HCT116 (cell line): ENCODE measurements at places on chromosomes 1 and 21.

DNA sequence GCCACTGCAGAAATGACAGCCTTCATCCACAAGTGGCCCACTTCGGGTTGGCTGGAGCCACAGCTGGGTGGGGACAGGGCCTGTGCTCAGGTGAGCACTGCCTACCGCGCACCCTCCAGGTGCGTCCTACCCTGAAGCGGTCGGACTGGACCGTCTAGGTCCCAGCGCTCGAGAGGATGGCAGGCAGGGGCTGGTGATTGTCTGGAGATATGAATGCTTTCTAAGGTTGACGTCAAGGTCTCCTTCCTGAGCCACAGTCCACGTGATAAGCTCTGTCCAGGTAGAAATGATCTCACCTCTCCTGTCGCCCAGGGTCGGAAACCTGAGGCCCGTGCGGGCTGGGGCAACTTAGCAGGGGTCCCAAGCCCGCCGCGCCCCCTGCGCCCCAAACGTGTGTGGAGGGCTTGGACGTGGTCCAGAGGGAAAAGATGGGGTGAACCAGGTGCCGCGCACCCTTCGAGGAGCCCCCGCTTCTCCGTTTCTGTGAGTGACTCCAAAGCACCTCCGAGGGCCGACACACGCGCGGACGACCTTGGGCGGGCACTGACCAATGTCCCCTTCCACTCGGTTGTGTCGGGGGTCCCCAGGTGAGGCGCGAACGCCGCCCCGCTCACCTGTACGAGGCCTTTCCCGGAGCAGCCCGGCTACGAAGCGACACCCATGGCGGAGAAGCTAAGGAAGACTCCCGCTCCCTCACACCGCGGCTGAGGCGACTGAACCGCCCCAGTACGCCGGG lies 853 bp upstream of the DOP1B start:
- no peak for DNase-seq
- H3K27ac ChIP-seq = peak overlapping the region; percentile 38; the same call in 1 of the 2 replicates
- H3K27me3 ChIP-seq = no peaks in the 10 kb centered on the region
- H3K4me1 ChIP-seq = peaks cover 13% of the 10 kb centered on the region
- no peaks in the 10 kb centered on the region for H3K36me3 ChIP-seq

DNA sequence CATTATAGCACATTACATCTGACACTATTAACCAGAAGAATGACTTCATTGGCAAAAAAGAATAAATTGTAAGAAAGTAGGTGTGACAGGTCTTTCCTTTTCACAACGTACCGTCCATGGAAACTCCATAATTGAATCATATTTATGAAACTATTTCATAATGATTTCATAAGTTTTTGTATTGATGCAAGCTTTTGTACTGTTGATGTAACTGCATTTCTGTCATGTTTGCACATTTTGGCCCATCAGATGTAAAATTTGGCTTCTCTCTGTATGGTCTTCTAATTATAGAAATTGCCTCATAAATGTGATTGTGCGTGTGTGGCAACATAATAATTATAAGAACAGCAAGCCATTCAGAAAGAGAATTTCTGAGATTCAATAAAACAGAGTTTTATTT lies 180.7 kb upstream of the ZNHIT6 start:
- no peaks in the 10 kb centered on the region for H3K27me3 ChIP-seq
- H3K4me1 ChIP-seq = no peaks in the 10 kb centered on the region
- no peak for DNase-seq
- no peaks in the 10 kb centered on the region for H3K36me3 ChIP-seq

DNA sequence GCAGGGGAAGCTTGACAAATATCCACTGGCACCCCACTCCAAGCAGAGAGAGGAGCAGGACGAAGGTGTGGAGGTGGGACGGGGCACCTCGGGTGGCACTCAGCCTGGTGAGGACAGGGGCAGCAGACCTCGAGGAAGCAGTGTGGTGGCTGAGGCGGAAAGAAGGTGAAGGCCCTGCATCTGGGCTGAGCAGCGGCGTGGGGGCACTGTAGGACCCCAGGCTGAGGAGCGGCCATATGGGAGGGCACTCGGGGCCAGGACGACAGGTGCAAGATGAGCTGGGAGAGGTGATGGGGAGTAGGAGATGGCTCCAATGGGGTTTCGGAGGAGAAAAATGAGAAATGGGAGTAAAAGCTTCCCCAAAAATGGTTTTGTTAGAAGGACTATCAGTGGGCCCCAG lies 224.9 kb downstream of the TRABD2B start:
- no peak overlapping the region for H3K27ac ChIP-seq
- H3K36me3 ChIP-seq = no peaks in the 10 kb centered on the region
- H3K27me3 ChIP-seq = no peaks in the 10 kb centered on the region
- no peak overlapping the region for H3K4me3 ChIP-seq
- DNase-seq = no peak

- no peak overlapping the region for H3K27ac ChIP-seq
- no peaks in the 10 kb centered on the region for H3K4me1 ChIP-seq
- H3K36me3 ChIP-seq = no peaks in the 10 kb centered on the region
These were observed 45.8 kb downstream of the PDE9A start for GRCh38 chr21:42699196-42699595.

- no peaks in the 10 kb centered on the region for H3K4me1 ChIP-seq
- no peak for DNase-seq
- no peaks in the 10 kb centered on the region for H3K36me3 ChIP-seq
- no peaks in the 10 kb centered on the region for H3K27me3 ChIP-seq
- H3K27ac ChIP-seq = no peak overlapping the region
These were observed 35.0 kb downstream of the SLC35F3 start for GRCh38 chr1:233939451-233939850.

- no peaks in the 10 kb centered on the region for H3K36me3 ChIP-seq
- DNase-seq = peak; percentile 46
- no peak overlapping the region for H3K27ac ChIP-seq
- no peaks in the 10 kb centered on the region for H3K27me3 ChIP-seq
- H3K4me1 ChIP-seq = no peaks in the 10 kb centered on the region
These were observed 71.5 kb downstream of the HHAT start for GRCh38 chr1:210400043-210400840.

DNA sequence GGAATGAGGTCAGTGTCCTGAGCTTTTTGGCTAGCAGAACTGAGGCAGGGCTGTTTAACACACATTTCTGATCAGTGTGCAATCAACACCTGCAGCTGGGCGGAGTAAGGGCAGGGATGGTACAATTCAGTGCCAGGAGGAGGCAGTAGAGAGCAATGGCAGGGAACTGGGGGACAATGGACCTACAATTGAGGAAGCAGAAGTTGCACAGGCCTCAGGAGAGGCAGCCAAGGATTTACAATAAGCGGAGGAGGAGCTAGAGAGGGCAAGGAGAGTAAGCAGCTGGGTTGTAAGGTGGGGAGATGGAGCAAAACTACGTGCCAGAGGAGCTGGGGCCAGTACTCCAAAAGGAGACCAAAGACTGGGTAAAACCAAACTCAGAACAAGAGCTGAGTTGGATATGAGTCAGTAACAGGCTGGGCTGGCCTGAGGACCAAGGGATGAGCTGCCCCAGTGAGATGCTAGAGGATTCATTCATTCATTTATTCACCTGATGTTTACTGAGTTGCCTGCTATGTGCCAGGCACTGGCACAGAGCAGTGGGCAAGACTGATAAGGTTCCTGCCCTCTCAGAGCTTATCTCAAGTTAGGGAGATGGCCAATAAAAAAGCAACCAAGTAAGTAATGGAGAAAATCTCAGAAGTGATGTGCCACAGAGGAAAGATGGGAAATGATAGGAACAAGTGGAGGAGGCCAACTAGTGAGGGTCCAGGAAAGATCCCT lies 10.4 kb upstream of the GALE start:
- DNase-seq = no peak
- H3K27me3 ChIP-seq = no peaks in the 10 kb centered on the region
- no peaks in the 10 kb centered on the region for H3K36me3 ChIP-seq
- H3K4me1 ChIP-seq = peaks cover 6% of the 10 kb centered on the region; the same call in 1 of the 2 replicates
- H3K27ac ChIP-seq = no peak overlapping the region

DNA sequence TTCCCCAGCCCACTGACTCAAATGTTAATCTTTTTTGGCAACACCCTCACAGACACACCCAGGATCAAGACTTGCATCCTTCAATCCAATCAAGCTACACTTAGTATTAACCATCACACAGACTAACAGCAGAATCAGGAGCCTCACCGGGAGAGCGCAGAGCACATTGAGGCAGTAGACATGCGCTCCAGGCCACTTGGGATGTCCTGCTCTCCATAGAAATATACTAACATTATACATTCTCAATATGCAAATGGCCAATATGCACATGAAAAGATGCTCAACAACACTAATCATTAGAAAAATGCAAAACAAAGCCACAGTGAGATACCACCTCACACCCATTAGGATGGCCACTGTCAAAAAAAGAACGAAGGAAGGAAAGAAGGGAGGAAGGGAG lies 135.0 kb upstream of the KCNE2 start:
- no peak for DNase-seq
- H3K27ac ChIP-seq = no peak overlapping the region
- H3K36me3 ChIP-seq = no peaks in the 10 kb centered on the region

- H3K36me3 ChIP-seq = no peaks in the 10 kb centered on the region
- DNase-seq = no peak
- H3K4me3 ChIP-seq = no peak overlapping the region
- peaks cover 9% of the 10 kb centered on the region for H3K4me1 ChIP-seq
- no peak overlapping the region for H3K27ac ChIP-seq
- no peaks in the 10 kb centered on the region for H3K27me3 ChIP-seq
These were observed 90.5 kb downstream of the GDAP2 start for GRCh38 chr1:117838911-117839310.
